IPS DF 19.7 (cell line): ENCODE measurements at places on chromosomes 5 and 9.
A peak's percentile ranks its signal among the peaks of the same experiment; 100 is the strongest.

- DNase-seq, result no peak
Observed at GRCh38 chr9:88534456-88535225, at the start of gene NXNL2. NXNL2 (plus strand) TSS chr9:88535178; CDS start chr9:88535435, 257 bp downstream.

DNA sequence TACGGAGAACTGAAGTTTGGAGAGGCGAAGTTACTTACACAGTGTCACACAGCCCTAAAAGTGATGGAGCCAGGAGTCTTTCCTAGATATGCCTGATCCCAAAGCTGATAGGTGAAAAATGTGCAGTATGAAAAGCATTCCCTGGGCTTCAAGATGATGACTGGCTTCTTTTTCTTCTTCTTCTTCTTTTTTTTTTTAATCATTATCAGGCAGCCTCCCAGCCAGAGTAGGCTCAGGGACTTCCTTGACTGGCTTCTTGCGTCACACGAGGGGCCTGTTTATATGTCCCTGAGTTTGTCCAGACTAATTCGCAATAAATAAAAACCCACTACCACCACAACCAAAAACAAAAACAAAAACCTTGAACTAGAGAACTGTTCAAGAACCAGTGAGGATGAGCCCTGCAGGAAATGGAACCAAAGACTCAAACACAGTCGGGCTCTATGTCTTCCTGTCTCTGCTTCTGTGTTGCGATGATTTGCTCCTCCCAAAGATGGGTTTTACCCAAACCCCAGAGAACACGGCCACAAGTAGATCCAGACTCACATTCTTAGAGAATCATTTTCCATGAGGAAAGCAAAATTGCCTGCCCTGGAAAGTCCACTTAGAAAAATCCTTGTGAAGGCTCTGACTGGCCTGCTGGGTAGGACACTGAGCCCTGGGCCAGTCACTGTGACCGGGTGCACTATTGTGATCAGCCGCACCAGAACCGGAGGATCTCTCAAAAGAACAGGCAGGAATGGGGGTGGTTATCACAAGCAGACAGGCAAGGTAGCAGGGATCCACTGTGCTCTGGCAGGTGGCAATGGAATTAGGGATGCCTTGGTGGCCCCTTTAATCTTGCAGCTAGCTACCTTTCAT is 38.0 kb upstream of the ADAM19 start:
- no peak for DNase-seq

- DNase-seq, result no peak
Observed at GRCh38 chr5:137441476-137441875, 57.6 kb downstream of the SPOCK1 start.

DNA sequence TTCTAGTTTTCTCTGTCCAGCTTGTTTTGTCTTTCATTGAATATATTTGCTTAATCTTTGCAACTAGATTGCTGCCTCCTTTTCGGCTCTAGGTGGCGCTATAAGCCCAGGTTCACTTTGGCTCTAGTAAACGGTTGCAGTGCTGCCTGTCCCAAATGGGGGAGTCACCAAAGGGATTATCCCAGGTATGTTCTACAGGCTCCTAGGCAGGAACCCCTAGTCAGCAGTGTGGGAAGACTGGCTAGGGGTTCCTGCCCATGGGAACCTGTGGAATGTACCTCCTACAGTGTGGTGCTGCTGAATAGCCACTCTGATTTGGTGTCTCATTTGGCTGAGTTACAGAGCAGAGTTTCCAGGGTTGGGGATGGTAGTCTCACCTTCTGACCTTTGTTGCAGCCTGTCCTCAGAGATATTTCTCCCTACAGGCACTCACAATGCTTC is 85.2 kb downstream of the ARSB start:
- peak; percentile 59 for DNase-seq
